ENCODE measurements at places on chromosomes 6 and 20.

GRCh38 chr6:10719964-10720264, 3.0 kb upstream of the TMEM14C start:
- DNase-seq: no peak

DNA sequence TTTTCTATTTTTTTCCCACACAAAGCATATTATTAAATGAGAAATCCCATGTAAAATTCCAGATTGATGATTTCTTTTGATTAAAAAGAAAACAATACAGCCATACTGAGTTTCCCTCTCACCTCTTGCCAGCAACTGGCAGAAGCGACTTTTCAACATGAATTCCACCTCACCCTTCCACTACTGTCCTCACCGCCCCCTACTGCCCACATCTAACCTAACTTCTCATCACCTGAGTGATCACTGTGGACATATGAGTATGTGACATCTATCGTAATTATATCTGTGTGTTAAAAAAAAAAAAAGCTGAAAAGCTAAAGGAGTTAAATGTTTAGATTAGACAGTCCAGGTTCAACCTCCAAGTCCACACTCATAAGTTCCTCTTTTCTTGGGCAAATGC, 528.6 kb downstream of the PRKN start:
- no peak for DNase-seq

- DNase-seq: no peak
Observed at GRCh38 chr6:26474439-26474881, 16.7 kb downstream of the BTN2A1 start.

GRCh38 chr6:169370666-169371343, 117.2 kb upstream of the THBS2 start:
- DNase-seq: no peak

DNA sequence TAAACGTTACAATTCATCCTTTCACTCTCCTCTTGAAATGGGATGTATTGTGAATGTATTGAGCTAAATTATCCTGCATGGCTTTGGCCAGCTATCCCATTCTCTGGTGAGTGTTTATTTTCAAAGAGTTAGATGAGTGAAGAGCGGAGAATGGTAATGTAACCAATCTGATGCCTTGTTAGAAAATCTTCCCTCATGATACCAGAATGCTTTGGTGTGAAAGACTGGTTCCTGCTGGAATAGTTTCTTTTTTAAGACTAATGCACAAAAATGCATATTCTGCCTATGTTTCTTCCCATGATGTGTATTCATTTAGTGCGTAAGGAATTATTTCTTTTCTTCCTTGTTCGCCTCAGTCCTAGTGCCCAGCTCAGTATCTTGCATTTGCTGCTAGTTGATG, 506.7 kb downstream of the PRKN start:
- DNase-seq: no peak

Measured in stimulated activated CD8-positive, alpha-beta memory T cell treated with anti-CD3 and anti-CD28 coated beads, Interleukin-4, amount 100 ng/mL, for 1 hour (primary cell).